ENCODE measurements at places on chromosomes 11 and 22. TPM values are rescaled to one million over a fixed set of nuclear protein-coding genes. Genes with fewer than 3 reads are reported as not detected.

DNA sequence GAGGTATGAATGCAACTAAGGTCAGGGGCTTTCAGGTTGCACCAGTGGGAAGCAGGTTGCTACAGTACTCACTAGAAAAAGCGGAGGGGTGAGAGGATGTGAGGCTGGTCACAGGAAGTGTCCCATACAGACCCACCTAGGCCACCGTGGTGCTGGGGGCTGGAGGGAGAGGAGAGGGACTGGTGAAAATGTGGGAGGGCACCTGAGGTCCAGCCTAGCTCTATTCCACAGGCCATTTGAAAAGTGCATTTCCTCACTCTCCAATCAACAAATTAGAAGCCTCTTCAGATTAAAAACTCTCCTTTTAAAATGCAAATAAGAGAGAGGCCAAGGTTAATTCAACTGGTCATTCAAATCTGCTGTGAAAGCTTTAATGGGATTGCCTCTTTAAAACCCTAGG is 38.6 kb upstream of the NCAM1 start:
- H3K27ac ChIP-seq = no peak overlapping the region
- peaks cover 23% of the 10 kb centered on the region for H3K27me3 ChIP-seq
- DNase-seq = no peak
- no peaks in the 10 kb centered on the region for H3K36me3 ChIP-seq
- H3K4me3 ChIP-seq = no peak overlapping the region

DNA sequence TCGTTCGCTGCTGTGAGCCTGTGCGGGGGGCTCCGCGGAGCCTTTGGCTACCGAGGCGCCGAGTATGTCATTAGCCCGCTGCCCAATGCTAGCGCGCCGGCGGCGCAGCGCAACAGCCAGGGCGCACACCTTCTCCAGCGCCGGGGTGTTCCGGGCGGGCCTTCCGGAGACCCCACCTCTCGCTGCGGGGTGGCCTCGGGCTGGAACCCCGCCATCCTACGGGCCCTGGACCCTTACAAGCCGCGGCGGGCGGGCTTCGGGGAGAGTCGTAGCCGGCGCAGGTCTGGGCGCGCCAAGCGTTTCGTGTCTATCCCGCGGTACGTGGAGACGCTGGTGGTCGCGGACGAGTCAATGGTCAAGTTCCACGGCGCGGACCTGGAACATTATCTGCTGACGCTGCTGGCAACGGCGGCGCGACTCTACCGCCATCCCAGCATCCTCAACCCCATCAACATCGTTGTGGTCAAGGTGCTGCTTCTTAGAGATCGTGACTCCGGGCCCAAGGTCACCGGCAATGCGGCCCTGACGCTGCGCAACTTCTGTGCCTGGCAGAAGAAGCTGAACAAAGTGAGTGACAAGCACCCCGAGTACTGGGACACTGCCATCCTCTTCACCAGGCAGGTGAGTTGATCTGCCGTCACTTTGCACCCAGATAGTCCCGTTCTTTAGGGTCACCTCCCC is 1.0 kb downstream of the ADAMTS15 start:
- DNase-seq = no peak
- no peak overlapping the region for H3K27ac ChIP-seq
- H3K4me1 ChIP-seq = peaks cover 2% of the 10 kb centered on the region

DNA sequence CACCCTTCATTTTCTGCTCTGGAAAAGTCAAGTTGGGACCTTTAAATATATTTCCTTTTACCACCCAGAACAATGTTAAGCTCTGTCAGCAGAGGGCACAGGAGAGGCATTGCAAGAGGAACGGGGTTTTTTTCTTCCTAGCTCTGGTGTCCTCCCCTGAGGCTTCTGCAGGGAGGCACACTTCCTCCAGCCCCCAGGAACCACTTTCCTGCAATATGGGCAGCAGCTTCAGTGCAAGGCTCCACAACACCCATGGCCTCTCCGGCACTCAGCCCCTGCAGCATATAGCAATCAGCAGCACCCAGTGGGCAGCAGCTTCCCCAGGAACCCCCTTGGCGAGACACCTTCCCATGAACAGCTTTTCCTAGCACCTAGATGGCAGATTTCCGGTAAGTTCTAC is 101.4 kb downstream of the SYT9 start:
- no peaks in the 10 kb centered on the region for H3K4me1 ChIP-seq
- DNase-seq = peak; percentile 22
- H3K27me3 ChIP-seq = peaks cover 55% of the 10 kb centered on the region
- no peaks in the 10 kb centered on the region for H3K36me3 ChIP-seq

The RAG2 gene
- total RNA-seq = not detected

DNA sequence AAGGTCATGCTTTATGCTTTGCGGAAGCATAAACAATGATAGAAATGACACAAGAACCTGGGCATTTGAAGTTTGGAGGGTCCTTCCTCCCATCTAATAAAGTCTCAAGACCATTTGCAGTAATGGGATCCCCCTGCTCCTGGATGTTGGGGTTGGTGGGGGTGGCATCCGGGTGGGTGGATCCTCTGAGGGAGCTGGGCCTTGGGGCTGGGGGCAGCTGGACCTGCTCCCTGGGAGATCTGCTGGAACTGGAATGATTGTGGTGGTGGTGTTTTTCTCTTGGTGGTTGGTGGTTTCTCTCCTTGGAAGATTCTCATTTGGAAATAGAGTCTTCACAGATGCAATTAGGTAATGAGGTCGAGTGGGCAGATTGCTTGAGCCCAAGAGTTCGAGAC is 2.2 kb upstream of the NAP1L4 start:
- H3K4me3 ChIP-seq = no peak overlapping the region
- DNase-seq = no peak
- H3K4me1 ChIP-seq = peaks cover 10% of the 10 kb centered on the region
- H3K27ac ChIP-seq = no peak overlapping the region
- H3K36me3 ChIP-seq = no peaks in the 10 kb centered on the region
- H3K27me3 ChIP-seq = no peaks in the 10 kb centered on the region

- H3K4me1 ChIP-seq = no peaks in the 10 kb centered on the region
- no peak overlapping the region for H3K4me3 ChIP-seq
- H3K27ac ChIP-seq = no peak overlapping the region
- no peaks in the 10 kb centered on the region for H3K27me3 ChIP-seq
- no peak for DNase-seq
Measured at GRCh38 chr11:60974726-60975125, 3.2 kb downstream of the CD6 start.

DNA sequence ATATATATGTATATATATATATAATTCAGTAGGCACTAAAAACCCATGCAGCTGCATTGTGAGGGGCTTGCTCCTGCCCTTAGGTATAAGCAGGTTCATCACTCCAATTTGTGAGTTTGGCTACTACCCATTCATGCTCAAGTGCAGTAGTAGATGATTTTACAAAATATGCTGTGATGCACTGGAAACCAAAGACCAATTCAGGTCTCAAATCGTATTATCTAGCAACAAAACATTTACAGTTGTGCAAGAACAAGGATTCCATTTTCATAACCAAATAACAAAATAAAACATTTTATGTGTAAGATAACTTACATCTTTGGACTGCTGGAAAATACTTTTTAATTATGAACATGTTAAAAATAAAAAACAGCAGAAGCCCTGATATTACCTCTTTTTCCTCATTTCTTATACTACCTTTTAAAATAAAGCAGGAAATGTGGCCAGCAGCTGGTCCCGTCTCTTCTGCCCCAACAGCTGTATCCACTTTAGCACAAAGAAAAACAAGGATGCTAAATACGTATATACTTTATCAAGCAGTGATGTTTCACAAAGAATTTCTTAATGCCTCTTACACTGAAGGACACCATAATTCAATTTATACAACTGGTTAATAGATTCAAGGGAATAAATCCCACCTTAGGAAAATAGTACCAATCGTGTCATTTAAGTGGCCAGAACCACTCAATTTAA is 2.8 kb downstream of the CREBZF start:
- H3K4me1 ChIP-seq = peaks cover 6% of the 10 kb centered on the region
- DNase-seq = no peak
- peaks cover 37% of the 10 kb centered on the region for H3K36me3 ChIP-seq
- H3K27ac ChIP-seq = no peak overlapping the region

The OR2AT4 gene
- total RNA-seq = not detected

- no peaks in the 10 kb centered on the region for H3K4me1 ChIP-seq
- no peak for DNase-seq
- H3K36me3 ChIP-seq = no peaks in the 10 kb centered on the region
- peaks cover 10% of the 10 kb centered on the region for H3K27me3 ChIP-seq
Measured at GRCh38 chr11:123264431-123264780, 69.4 kb upstream of the CLMP start.

Measured in HCT116 (cell line).